ENCODE measurements at places on chromosomes 2 and 18. TPM values are rescaled to one million over a fixed set of nuclear protein-coding genes. Genes with fewer than 3 reads are reported as not detected.

GALNT14 gene
- 7.0 TPM for total RNA-seq

RAD51AP2 gene
- not detected for total RNA-seq

KCTD1 gene
- 17.9 TPM for total RNA-seq

IL1RN gene
- total RNA-seq = 80.2 TPM

FZD7 gene
- total RNA-seq = 24.2 TPM

NYAP2 gene
- 1.5 TPM for total RNA-seq

EN1 gene
- not detected for total RNA-seq

PCARE gene
- not detected for total RNA-seq

ABCG8 gene
- not detected for total RNA-seq

PTPN2 gene
- 47.8 TPM for total RNA-seq

CSRNP3 gene
- 6.4 TPM for total RNA-seq

TEX261 gene
- total RNA-seq = 74.5 TPM

CRYBA2 gene
- not detected for total RNA-seq

COLEC11 gene
- 2.4 TPM for total RNA-seq

CTNNA2 gene
- not detected for total RNA-seq

TRIM54 gene
- total RNA-seq = 0.18 TPM

Measured in ureter (tissue), 1 donor.